ENCODE measurements at places on chromosomes 6 and 20. TPM values are rescaled to one million over a fixed set of nuclear protein-coding genes. Genes with fewer than 3 reads are reported as not detected.

HLA-DRB5 gene
- not detected for total RNA-seq

RAMACL gene
- 0.20 TPM for total RNA-seq

POPDC3 gene
- 26.4 TPM for total RNA-seq

VWA7 gene
- 2.0 TPM for total RNA-seq

ETV7 gene
- total RNA-seq, result 0.14 TPM

KCNB1 gene
- total RNA-seq, result 0.42 TPM

STAU1 gene
- total RNA-seq, result 69.8 TPM

FLOT1 gene
- 96.8 TPM for total RNA-seq

CFAP206 gene
- 0.13 TPM for total RNA-seq

TRIM31 gene
- 1.2 TPM for total RNA-seq

FAM110A gene
- 11.7 TPM for total RNA-seq

NEURL2 gene
- total RNA-seq, result 1.5 TPM

ZNF292 gene
- total RNA-seq, result 4.0 TPM

PRL gene
- not detected for total RNA-seq

MAS1 gene
- total RNA-seq, result not detected

XKR7 gene
- total RNA-seq, result not detected

HLA-DOA gene
- not detected for total RNA-seq

CRISP2 gene
- total RNA-seq, result not detected

SEL1L2 gene
- not detected for total RNA-seq

OR2H1 gene
- total RNA-seq, result not detected

PAK5 gene
- total RNA-seq, result not detected

C20orf144 gene
- 0.13 TPM for total RNA-seq

SIGLEC1 gene
- total RNA-seq, result 0.02 TPM

GMDS gene
- total RNA-seq, result 7.6 TPM

SYS1 gene
- 35.6 TPM for total RNA-seq

OPRM1 gene
- not detected for total RNA-seq

SLC13A3 gene
- total RNA-seq, result not detected

TRIM40 gene
- total RNA-seq, result not detected

TNFRSF6B gene
- 0.67 TPM for total RNA-seq

CLIC5 gene
- total RNA-seq, result not detected

SYNDIG1 gene
- 2.3 TPM for total RNA-seq
